ENCODE measurements at places on chromosomes 1 and 21. TPM values are rescaled to one million over a fixed set of nuclear protein-coding genes. Genes with fewer than 3 reads are reported as not detected.

Gene GREM2
- not detected for total RNA-seq

Gene POLR3GL
- 8.3 TPM for total RNA-seq

Gene ACKR1
- not detected for total RNA-seq

Gene CNIH3
- 24.8 TPM for total RNA-seq

Gene C4BPA
- total RNA-seq = not detected

Gene RUNX1
- 18.0 TPM for total RNA-seq

Gene ADAMTSL4
- 0.06 TPM for total RNA-seq

Data from HT1080 (cell line).